ENCODE measurements at places on chromosomes 5 and 9.

DNA sequence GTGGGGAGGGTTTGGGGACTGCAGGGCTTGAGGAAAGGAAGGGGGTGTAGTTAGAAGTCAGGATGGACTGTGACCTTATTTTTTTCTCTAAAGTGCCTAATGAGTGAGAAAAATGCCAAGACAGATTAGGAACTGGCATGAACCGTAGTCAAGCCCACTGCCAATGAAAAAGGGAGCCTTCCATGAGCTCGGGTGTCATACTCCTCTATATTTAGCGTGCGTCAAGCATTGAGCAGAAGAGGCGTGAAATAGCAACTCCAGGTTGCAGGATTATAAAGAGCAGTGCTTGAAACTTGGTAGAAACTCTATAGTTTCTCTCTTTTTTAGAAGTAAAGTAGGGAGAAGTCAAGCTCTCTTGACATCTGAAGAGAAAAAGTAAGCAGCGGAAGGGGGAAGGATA, 1.8 kb downstream of the SGCD start:
- peak; percentile 39 for DNase-seq

- no peak for DNase-seq
Measured at GRCh38 chr9:37011530-37011929, 22.5 kb downstream of the PAX5 start.

DNA sequence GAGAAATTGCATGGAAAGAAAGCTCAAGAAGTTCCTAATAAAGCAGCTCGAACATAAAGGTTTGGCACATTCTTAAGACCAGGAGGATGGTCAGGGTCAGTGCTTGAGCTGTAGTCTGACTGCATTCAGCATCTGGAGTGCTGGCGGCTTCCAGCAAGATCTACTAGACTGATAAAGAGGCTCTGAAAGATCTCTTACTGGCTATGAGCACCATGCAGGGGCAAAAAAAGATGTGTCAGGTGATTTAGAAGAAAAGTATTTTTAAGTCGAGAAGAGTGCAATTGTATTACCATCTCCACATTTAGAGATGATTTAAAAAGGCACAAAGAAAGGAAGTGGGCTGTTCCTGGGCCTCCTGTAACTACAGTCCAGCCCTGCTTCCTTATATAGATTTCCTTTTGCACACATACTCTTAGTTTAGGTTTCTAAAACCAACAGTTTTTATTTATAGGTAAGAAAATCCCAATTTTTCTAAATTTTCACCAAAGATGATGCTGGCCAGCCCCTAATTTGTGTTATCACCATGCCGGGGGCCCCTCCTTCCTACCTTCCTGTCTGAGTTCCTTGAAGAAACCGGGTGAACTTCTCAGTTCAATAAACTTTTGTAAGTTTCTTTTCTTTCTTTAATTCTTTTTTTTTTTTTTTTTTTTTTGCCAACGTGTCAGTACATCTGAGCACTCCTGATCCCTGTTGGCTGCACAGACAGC, 65.9 kb upstream of the PLPP1 start:
- peak; percentile 62 for DNase-seq

GRCh38 chr9:3243683-3244082, 282.1 kb downstream of the RFX3 start:
- no peak for DNase-seq

DNA sequence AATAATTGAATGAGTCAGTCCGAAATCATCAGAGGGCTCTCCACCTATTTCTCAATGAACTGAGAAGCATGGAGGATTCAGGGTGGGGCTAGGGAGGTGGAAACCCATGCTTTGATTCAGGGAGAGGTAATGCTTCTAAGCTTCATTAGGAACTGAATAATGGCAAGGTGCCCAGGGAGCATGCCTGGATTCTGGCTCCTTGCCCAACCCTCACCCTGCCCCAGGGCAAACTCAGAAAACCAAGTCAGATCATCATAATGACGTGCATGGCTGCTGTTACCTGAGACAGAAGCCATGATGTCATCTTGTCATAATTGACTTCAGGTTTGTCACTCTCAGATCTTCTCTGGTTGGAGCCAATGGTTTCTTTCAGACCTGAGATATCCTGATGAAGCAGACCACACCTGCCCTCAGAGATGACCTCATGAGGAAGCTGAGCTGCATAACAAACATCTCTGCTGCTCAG, 199.6 kb downstream of the SYK start:
- DNase-seq, result no peak

DNA sequence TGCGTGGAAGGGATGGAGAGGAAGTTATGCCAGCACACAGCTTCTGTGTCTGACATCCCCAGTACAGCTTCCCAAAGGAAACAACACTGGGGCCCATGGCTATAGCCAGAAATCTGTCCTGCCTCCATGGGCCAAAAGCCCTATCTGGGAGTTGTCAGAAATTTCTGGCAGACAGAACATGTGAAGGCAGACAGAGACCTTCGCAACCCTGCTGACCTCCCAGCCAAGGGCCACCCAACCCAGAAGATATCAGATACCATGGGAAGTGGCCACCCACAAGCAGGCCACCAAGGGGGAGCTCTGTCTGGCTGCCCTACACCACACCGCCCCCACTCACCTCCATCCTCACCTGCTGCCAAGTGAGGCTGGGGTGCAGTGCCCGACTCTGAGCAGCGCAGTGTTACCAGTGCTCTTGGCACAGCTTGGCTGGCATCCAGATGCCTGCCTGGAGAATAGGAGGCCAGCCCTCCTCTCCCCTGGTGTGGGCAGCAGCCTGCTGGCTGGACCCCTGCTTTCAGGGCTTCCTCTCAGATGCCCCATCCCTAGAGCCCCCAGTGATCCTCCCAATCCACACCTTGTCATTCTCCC, 61.6 kb upstream of the NEURL1B start:
- DNase-seq, result no peak

DNA sequence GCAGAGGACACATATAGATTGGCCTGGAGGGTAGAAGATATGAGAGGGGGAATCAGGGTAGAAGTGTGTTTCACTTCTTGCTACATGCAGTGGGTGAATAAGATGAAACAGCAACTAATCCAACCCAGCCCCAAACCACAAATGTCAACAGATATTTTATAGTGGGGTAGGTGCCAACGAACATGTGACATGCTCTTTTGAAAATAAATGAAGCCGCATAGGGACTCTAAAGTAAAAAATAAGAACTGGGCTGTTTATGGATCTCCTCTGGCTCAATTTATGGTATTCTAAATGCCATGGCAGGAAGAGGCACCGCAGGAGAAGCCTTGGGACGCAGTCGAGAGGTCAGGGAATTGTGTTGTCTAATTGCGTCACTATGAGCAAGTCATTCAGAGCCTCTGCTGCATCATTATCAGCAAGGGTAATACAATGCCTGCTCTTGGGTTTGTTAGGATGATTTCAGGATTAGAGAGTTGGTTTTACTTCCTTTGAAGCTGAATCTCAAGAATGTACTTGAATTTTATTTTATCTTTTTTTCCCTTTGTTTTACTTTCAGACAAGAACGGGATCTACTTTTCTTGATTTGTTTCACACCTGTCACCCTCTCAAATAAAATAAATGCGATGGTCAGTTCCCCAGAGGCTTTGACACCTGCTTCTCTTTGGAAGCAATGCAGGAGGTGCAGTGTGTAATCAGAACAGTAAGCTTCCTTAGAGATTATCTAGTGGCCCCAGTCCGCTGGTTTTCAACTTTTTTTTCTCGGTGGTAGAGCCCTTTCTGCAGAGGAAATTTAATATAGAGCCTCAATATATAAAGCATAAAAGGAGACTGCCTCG, 375.6 kb upstream of the CLINT1 start:
- DNase-seq, result no peak

DNA sequence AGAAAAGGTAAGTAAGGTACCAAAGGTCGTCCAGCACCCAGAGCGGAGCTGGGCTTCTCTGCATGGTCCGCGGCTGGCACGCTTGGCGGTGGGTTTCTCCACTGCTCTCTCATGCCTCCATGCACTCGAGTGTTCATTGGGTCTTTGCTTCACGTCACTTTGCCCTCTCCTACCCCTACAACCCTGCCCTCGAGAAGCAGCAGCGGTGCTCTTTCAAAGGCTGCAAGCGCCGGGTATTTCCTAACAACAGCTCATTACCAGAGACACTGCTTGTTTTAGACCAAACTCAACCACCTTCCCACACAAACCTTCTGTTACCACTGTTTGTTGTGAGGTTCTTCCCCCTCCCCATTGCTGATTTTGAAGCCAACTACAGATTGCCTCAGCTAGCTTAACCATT, 21.5 kb upstream of the ZBTB34 start:
- no peak for DNase-seq

GRCh38 chr9:113949571-113950078, 73.5 kb downstream of the ZNF618 start:
- peak; percentile 16 for DNase-seq

GRCh38 chr5:9927106-9927505, 297.0 kb upstream of the TAS2R1 start:
- DNase-seq, result no peak

- DNase-seq, result no peak
Measured at GRCh38 chr5:126754609-126755008, 22.3 kb upstream of the LMNB1 start.

DNA sequence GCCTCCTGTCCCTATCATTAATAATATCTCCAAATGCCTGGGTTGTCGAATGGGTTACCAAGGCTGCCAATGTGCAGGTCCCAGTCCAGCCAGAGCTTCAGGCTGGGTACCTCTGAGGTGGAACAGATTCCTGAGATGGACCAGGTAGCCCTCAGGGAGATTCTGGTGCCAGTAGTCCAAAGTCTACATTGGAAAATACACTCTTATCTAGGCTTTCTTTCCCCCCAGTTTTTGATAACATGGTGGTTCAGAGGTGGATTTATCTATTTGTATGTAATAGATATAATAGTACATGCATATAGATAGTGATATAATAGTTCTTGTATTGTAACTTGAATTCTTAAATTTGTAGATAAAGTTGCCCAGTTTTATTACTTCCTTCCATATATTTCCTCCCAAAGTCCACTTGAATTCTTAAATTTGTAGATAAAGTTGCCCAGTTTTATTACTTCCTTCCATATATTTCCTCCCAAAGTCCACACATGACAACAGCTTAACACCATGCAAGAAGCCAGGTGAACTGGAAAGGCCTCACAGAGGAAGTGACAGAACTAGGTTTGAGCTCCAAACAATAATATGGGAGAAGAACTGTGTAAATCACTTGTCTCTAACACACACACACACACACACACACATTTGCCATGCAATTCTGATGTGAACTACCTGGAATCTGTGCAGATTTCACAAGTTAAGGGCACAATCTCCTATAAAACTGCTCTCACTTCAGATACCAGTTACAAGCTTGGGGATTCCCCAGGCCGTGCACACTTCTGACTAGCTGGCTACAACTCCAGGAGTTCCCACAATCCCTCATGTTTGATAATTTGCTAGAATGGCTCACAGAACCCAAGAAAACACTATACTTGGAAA, 30.7 kb upstream of the ERAP1 start:
- DNase-seq, result no peak

DNA sequence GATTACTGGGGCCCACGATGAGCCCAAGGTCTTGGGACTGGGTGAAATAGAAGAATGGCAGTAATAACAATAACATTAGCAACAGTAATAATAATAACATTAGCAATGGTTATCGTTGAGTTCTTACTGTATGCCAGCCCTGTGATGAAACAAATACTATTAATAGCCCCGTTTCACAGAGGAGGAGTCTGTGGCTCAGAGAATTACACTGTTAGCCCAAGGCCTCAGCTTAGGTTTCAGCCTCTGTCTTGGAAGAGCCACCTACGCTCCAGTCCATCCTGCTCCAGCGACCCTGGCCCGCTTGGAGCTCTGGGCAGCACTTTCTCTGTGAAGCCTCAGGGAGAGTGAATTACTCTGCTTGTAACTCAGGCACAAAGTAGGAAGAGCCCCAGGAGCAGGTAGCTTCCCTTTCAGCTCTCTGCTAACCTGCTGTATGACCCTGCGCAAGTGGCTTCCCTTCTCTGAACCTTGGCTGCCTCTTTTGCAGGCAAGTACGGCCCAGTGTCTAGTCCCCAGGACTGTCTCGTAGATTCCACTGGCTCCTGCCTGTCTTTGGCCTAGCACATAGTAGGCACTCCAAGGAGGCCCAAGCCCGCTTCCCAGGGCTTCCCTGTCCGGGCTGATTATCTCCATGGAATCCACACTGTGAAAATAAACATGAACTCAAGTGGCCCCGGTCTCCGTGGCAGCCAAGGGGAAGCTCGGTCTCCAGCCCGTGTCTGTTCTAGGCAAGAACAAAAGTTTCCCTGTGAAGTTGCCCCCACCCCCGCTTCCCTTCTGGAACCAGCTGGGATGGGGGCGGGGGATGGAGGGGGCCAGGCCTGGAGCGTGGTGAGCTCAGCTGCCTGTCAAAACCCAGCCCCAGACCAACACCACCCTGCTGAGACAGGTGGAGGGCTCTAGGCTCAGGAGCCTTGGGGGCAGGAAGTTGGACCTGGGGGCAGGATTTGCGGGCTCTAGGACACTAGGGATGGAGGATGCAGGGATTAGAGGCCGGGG, 26.2 kb upstream of the LMX1B start:
- DNase-seq, result peak; percentile 78

GRCh38 chr5:17438027-17438426, 60.0 kb upstream of the TAF11L2 start:
- DNase-seq, result no peak

DNA sequence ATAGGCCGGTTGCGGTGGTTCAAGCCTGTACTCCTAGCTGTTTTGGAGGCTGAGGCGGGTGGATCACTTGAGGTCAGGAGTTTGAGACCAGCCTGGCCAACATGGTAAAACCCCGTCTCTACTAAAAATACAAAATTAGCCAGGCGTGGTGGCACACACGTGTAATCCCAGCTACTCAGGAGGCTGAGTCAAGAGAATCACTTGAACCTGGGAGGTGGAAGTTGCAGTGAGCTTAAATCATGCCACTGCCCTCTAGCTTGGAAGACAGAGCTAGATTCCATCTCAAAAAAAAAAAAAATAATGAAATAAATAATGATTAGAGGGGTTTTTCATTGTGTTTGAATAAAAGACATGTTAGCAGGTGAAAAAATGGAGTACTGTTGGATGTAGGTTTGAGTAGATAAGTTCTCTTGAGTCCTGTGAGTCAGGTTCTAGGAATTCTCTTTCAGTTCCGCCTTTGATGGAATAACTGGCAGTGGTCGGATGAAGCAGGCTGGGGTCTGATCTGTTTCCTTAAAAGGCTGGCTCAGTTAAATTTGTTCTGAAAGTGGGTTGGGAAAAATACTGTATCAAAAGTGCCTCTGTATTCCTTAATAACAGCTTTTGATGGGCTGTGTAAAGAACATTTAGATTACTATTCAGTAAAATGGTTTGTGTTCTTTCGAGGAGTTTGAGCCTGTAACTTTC, 73.2 kb downstream of the AOPEP start:
- no peak for DNase-seq

DNA sequence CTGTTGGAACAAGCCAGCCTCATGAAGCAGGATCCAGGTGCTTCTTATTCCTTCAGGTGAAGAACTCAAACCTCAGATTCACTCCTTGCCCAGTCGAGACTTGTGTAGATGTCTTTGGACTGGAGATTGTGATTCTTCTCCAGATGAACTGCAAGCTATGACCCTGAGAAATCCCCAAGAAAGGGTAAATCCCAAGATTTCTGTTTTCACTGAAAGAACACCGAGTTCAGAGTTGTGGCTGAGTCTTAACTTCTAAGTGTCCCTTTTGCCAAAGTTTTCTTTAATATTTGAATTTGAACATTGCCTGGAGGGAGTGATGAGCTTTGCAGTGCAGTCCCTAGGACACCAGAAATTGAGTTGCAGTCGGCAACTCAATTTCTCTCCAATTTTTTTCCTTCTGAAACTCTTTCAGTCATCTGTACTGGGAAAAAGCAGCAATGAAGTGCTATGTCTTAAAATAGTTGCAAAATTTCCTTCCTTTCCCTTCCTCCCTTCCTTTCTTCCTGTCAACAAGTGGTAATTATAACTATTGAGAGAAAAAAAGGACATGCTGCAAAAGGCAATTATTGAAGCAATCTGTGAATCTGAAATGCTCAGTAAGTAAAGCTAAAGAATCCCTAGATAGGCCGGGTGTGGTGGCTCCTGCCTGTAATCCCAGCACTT, 56.1 kb downstream of the ANKRD55 start:
- DNase-seq, result no peak

- no peak for DNase-seq
Measured at GRCh38 chr5:177996660-177997318, 747 bp upstream of the PROP1 start.
